ENCODE measurements at places on chromosomes 6 and 20.

- DNase-seq: no peak
Observed at GRCh38 chr6:149831308-149831820, 32.8 kb downstream of the LRP11 start.

DNA sequence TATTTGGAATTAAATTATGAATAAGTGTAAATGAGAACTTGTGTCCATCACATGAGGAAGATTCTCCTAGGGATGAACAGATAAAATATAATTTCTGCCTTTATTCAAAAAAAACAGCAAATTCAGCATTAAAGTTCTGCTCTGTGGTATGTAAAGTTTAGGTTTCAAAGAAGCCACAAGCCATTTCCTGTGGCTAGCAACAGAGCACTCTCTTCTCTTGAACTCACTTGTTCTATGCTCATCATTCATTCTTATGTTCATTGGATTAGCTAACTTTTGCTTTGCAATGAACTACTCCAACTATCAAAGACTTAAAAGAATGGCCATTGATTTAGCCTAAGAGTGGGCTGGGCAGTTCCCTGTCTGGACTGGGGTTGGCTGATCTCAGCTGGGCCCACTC lies 20.8 kb upstream of the SNRPB2 start:
- DNase-seq: no peak

DNA sequence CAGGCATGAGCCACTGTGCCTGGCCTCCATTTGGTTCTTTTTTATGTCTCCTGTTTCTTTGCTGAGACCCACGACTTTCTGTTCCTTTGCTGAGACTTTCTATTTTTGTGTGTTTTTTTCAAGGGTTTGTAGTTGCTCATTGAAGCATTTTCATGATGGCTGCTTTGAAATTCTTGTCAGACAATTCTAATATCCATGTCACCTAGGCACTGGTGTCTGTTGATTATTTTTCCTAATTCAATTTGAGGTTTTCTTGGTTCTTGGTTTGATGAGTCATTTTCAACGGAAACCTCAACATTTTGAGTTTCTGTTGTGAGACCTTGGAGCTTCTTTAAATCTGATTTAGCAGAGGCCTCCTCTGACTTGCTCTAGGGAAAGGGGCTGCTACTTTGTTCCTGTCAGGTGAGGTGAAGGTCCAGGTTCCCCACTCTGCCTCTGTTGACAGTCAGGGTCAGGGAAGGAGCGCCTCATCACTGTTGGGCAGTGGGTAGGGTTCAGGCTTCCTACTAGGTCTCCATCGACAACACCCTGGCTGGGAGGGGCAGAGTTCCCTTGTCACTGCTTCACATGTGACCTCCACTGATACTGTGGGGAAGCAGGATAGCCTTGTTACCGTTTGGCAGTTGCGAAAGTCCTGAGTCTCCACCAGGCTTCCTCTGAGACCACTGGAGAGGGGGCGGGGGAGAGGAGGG lies 67.2 kb upstream of the RNF24 start:
- DNase-seq: no peak

DNA sequence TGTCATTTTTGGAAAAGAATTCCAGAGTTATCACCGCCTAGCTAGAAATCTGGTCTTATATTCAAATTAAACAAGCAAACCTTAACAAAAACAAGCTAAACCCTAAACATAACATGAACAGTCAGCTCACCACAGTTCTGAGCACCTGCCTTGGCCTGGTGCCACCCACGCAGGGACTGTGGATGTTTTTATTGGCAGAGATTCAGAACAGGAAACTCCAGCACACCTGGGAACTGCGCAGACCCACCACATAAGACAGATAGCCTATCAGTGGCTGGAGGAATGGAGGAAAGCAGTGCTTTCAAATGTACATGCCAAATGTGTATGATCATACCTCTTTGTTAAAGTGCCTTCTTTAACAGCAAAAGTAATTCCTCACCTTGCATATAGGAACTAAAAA lies 8.9 kb downstream of the SLC16A10 start:
- no peak for DNase-seq

DNA sequence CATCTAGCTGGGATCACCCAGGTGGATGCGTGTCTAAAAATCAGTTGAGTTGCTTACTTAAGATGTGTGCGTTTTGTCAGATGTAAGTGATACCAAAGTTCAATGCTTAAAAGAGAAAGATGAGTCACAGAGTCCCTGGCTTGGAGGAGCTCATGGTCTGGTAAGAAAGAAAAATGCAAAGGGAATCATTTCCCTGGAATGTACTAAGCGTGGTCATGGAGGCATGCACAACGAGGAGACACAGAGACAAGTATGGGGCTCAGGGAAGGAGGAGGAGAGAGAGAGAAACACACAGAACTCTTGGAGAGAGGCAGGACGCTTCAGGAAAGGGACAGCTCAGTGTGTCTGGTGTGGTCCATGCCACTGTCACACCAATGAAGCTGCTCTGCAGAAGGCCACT lies 186.9 kb upstream of the GMDS start:
- no peak for DNase-seq

DNA sequence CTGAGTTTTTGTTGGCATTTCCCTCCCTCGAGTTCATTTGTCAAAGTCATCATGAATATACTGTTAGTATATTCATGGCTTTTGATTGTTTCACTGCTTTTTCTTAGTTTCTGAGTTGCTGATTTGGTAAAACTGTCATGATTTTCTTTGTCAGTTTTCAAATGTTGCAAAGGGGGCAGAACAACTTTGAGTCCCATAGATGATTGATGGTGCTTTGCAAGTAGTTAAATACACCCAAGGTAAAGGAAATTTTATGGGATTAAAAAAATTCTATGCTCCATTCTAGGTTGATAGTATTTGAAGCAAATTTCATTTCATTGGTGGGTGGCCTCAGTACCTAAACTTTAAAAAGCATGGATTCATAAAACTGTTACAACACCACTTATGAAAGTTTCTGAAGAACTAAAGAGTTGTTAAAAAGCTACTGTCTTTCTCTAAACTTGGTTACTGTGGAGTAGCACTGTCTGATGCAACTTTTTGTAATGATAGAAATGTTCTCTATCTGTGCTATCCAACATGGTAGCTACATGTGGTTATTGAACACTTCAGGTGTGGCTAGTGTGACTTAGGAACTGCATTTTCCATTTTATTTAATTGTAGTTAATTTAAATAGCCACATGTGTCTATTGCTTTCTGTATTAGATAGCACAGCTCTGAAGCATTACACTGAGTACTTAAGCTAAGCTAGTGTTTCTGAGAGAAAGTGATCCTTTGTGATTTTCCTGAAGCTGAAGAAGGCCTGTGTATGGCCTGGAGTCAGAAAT lies 153.6 kb downstream of the ZFAND3 start:
- no peak for DNase-seq

- no peak for DNase-seq
Observed at GRCh38 chr6:32151863-32152768, at the start of gene PRRT1. Gene PRRT1 (minus strand): TSS chr6:32151939. CDS start chr6:32151827, 112 bp downstream.

DNA sequence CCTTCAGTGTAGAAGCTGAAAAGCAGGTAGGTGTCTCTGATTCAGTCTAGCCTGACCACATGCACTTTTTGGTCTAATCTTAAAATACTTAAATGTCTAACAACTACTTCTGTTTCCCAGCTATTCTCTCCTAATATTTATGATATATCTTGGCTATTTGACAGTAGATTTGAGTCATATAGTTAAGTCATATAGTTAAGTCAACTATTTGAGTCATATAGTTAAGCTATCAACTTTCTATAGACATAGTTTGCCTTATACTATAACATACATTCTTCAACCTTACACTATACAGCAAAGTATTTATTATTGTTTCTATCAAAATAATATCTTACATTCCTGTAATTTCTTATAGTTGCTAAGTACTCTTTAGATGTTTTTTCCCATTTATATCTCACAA lies 110.9 kb downstream of the GMDS start:
- DNase-seq: no peak

DNA sequence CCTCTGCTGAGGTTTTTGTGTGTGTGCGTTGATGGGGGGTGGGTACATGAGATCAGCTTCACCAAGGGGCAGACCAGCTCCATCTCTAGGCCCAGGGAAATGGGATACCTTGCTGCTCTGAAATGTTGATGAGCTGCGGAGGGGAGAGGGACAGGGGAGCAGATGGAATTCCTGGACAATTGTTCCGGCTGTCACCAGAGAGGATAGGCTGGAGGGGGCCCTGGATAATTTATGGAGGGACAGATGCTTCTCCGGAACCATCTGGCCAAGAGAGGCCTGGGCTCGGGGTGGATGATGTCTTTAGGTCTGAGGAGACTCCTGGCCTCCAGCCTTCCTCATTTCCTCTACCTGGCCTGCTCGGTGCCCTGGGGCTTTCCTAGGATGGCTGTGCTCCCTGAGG lies 1.9 kb upstream of the TJAP1 start:
- no peak for DNase-seq

- DNase-seq: no peak
Observed at GRCh38 chr6:24006254-24006653, 119.8 kb upstream of the NRSN1 start.

DNA sequence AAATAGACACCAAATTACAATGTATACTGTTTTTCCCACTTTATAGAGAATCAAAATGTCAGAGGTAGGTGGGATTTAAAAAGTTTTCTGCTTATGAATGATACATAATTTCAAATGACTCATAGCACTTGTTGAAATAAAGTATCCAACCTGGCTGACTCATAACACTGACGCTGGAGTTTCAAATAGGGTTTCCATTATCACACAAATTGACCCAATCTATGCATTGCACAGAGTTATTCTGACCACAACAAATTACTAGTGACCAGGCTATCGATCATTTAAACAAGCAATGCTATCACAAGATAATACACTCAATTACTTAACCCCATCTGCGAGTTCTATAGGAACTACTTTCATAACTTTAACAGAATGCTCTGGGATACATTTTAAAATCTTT lies 31.9 kb upstream of the PRELID3B start:
- no peak for DNase-seq

- DNase-seq: no peak
Observed at GRCh38 chr20:38890497-38890818, 35.8 kb upstream of the FAM83D start.

DNA sequence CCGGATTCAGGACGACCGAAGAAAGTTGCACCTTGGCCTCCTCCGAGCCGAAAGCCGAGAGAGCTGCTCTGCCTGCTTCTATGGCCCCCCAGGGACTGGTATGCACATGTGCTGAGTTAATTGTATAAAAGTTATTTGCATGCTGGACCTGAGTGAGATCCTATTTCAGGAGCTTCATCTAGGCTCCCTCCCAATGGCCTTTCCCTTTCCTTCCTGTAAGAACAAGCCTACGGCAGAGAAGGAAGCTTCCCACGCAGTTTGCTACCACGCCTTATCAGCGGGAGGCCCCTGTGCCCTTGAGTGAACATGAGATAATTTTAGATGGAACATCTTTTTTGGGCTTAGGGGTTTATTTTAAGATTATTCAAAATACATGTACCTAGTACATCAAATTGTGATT lies 65.9 kb downstream of the RIN2 start:
- DNase-seq: no peak

- DNase-seq: no peak
Observed at GRCh38 chr6:43335469-43335868, 26.8 kb upstream of the CRIP3 start.

DNA sequence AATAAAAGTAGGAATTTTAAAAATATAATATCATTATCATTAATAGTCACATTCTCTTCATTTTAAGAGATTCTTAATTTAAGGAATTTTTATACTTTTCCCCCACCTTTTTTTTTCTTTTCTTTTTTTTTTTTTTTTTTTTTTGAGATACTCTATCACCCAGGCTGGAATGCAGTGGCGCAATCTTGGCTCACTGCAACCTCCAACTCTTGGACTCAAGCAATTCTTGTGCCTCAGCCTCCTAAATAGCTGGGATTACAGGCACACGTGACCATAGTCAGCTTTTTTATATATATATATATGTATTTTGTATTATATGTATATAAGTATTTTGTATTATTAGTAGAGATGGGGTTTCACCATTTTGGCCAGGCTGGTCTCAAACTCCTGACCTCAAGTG lies 457.7 kb downstream of the CDKAL1 start:
- DNase-seq: no peak

DNA sequence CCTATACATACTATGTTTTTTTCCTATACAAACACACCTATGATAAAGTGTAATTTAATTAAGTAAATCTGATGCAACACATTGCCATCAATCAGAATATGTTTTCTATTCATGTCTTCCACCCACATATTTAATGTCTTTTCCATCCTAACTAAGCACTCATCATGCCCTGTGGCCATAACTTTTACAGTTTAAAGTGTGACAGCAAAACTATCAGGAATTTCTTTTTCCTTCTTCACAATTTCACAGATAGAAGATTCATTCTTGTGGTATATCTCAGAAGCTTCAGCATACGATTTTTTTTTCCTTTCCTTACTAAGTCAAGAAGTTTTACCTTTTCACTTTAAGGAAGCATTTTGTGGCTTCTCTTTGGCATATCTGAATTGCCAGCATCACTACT lies 7.0 kb upstream of the BEND6 start:
- no peak for DNase-seq
